ENCODE measurements at places on chromosomes 16 and 17.

GRCh38 chr16:51939378-51939871, 607.5 kb downstream of the TOX3 start:
- no peak for DNase-seq

GRCh38 chr17:13619462-13619861, 17.7 kb upstream of the HS3ST3A1 start:
- DNase-seq, result no peak

DNA sequence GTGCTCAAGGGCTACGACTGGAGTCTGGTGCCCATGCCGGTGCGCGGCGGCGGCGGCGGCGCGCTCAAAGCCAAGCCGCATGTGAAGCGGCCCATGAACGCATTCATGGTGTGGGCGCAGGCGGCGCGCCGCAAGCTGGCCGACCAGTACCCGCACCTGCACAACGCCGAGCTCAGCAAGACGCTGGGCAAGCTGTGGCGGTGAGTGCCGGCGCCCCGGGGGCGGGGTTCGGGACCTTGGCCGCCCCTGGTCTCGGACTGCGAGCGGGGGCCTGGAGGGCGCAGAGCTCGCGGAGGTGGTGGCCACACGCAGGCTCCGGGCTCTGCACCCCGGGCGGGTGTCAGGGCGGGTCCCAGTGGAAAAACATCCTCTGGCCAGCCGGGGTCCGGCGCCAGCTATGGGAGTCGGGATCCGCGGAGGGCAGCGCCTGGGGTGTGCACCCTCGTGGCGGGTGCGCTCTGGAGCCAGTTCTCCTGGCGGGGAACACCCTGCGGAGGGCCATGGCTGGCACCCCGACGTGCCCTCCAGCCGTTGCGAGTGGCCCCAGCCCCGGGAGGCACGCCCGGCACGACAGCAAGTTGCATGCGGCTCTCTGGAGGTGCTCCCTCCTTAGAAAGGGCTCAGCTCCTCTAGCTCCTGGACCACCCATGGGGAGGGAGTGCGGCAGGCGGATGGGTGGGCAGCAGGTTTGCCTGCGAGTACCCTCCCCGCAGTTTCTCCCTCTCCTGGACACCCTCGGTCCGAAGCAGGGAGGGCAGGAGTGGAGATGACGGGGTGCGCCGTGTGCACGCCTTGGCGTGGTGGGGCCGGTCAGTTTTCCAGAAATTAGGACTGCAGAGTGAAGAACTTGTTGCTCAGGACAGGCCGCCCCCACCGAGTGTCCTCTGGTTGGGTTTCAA, 824 bp downstream of the SOX8 start:
- no peak for DNase-seq

DNA sequence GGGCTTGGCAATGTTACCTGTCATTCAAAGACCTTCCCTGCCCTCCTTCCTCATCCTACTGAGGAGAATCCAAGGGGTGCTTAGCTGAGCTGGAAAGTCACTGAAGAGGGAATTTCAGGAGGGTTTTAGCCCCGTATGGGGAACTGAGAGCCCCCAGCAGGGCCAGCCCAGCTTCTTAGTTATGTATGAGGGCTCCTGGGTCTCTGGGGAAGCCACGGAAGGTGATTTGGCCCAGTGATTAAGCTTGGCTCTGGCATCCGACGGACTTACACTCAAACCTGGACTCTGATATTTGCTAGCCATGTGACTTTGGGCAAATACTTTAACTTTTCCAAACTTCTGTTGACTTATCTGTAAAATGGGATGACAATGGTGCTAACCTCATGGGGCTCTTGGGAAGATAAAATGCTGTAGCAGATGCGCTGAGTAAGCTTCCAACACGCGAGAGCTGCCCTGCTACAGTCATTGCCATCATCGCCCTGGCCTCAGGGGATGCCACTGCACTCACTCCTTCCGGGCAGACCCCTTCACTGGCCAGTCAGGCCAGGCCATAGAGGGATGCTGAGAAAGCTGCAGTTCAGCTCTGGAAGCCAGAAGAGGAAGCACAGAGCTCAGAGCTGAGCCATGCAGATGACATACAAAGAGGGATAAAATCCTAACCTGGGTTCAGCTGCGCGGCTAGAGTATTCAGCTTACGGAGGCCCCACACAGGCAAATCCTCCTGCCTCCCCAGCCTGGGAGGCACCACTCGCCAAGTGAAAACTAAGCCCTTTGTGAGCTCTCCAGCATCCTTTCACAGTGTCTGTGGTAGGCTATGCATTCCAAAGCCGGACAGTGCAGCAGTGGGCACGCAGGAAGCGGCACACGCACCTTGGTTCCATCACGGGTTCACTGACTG, 44.9 kb upstream of the PIK3R6 start:
- no peak for DNase-seq

DNA sequence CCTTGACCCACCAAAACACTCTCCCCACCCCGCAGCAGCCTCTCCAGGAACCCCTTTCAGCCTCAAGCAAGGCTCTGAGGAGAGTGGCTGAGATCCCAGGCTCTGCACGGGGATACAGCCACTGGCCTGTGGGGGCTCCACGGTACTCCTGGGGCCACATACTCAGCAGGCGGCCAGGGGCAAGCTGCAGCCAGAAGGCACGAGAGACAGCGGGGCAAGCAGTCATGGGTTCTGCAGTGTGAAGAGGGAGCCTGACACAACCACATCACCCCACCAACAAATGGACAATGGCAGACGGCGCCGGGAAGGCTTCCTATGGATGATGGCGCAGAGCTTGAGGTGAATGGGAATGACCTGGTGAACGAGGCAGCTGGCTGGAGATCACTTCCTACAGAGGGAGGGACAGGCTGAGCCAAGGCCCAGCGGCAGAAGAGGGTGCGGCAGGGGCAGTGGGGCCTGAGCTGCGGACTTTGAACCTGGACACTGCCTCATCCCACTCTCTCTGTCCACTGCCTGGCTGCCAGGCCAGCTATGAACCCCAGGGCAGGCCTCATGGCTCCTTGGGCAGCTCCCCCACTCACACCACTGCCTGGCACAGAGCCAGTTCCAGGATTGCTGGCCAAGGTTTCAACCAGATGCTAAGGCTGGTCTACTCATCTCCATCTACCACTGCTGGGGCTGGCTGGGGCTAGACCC, 10.8 kb upstream of the BCAR1 start:
- DNase-seq, result no peak

GRCh38 chr17:2295575-2295974, 8.0 kb downstream of the SMG6 start:
- DNase-seq, result no peak

DNA sequence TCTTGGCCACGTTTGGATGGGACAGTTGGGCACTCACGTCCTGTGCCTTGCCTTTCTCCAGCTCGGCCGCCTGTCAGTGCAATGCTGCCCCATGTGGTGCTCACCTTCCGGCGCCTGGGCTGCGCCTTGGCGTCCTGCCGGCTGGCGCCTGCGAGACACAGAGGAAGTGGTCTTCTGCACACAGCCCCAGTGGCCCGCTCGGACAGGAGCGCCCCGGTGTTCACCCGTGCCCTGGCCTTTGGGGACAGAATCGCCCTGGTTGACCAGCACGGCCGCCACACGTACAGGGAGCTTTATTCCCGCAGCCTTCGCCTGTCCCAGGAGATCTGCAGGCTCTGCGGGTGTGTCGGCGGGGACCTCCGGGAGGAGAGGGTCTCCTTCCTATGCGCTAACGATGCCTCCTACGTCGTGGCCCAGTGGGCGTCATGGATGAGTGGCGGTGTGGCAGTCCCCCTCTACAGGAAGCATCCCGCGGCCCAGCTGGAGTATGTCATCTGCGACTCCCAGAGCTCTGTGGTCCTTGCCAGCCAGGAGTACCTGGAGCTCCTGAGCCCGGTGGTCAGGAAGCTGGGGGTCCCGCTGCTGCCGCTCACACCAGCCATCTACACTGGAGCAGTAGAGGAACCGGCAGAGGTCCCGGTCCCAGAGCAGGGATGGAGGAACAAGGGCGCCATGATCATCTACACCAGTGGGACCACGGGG, 7.1 kb downstream of the ACSF3 start:
- DNase-seq, result no peak

DNA sequence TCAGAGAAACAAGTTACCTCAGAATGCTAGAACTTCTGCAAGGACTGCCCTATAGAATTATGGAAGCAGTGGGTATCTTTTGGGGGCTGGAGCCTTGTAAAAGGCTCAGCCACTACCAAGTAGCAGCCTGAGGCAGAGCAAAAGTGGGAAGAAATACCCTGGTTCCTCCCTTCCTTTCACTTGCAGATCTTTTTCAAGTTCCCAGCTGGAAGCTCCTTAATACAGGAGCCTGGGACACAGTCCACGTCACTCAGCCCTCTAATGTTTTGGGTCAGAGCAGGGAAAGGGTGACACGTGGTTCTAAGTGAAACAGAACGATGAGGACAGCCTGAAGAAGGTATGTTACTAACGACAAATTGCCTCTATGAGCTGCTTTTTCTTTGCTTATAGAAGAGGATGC, 93.1 kb downstream of the CNTNAP4 start:
- no peak for DNase-seq

DNA sequence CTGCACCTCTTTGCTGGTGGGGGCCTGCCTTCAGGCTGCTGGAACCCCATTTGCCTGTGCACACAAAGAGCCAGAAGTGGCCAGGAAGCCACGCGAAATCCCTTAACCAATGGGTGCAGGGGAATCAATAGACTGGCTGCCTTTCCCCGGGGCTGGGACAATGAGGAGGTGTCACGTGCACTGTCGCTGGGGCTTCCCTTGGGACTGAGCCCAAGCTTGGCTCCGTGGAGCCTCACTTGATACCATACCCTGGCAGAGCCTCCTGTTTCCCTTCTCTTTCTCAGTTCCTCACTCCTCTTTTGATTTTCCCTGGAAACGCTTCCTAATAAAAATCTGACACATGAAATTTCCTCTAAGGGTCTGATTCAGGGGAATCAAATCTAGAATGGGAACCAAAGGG, 38.8 kb upstream of the C16orf82 start:
- DNase-seq, result no peak

- no peak for DNase-seq
Observed at GRCh38 chr17:17851103-17852002, 14.6 kb upstream of the SREBF1 start.

GRCh38 chr17:39194089-39194984, 3.1 kb downstream of the CACNB1 start:
- DNase-seq, result peak; percentile 20

- no peak for DNase-seq
Observed at GRCh38 chr17:77196251-77196650, 55.5 kb downstream of the SEC14L1 start.

DNA sequence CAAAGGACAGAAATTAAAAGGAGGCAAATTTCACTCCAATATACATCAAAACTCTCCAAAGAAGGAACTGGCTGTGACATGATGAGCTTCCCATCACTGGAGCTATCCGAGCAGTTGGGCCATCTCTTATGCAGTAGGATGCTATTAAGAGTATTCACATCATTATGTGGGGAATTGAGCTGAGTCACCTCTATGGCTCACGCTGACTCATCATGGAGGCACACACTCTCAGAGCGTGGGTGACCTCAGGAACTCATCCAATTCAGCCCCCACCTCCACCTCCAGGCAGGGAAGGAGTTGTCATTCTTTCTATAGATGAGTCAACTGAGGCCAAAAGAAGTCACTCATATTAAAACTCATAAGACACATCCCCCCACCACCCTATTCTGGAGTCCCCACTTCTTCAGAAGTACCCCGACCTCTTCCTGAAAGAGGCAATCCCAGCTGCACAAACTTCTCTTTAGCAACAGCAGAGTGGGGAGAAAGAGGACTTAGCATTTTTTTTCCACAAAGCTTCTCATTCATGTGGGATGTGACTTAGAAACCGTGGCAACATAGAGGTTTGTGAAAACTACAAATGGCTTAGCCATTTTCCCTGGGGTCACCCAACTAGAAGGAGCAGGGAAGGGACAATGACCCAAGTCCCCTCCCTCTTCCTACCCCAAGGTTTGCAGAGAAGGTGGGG, 32.5 kb downstream of the ABCC12 start:
- peak; percentile 99 for DNase-seq

GRCh38 chr17:75601057-75601987, 13.7 kb downstream of the MYO15B start:
- DNase-seq, result no peak

DNA sequence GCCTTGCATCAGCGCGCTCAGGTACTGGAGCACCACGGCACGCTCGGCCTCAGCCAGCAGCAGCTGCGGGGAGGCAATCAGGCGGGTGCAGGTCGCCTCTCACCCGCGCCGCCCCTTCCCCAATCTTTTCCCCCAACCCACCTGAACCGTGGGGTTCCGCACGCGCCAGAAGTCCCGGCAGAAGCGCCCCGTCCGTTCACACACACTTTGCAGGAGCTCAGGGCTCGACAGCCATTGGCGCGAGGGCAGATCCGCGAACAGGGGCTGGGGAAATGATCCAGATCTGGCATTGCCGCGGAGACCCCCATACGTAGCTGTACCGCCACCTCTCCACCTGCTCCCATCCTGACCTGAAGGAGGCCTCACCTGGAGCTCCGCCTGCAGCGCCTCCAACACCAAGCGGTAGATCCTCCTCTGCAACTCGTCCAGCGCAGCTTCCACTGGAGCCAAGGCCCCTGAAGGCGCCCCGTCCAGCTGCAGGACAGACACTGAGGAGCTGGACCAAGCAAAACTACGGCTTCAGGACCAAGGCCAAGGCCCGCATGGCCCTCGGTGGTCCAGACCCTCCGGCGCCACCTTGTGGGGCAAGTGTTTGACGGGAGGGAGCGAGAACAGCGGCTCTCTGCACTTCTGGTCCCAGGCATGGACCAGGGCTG, 1.4 kb upstream of the MATCAP1 start:
- peak; percentile 58 for DNase-seq

- DNase-seq, result no peak
Observed at GRCh38 chr17:977166-977565, 2.4 kb downstream of the NXN start.

DNA sequence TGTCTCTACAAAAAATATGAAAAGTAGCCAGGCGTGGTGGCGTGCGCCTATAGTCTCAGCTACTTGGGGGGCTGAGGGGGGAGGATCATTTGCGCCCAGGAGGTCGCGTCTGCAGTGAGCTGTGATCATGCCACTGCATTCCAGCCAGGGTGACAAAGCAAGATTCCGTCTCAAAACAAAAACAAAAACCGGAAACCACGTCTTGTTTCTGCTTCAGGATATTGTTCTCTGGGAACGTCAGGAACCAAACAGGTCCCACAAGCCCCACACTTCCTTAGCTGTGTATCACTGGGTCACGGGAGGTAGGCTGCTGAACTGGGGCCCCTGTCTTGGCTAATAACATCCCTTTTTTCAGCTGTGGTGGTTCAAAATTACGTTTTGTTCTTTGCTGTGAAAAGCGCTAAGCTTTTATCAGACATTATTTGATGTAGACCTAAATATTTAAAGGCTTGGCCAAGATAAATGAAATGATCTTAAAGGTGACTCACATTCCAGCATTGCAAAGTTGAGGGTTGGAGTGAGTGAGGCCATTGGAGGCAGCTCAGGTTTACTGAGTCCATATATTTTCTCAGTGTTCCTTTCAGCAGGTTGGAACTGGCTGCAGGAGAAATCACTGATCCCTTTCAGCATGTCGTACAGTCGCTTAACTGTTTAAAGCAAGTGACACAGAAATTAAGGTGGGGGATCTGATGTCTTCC, 16.4 kb upstream of the SEC14L1 start:
- DNase-seq, result no peak

GRCh38 chr16:86089991-86090390, 191.0 kb downstream of the IRF8 start:
- DNase-seq, result no peak

DNA sequence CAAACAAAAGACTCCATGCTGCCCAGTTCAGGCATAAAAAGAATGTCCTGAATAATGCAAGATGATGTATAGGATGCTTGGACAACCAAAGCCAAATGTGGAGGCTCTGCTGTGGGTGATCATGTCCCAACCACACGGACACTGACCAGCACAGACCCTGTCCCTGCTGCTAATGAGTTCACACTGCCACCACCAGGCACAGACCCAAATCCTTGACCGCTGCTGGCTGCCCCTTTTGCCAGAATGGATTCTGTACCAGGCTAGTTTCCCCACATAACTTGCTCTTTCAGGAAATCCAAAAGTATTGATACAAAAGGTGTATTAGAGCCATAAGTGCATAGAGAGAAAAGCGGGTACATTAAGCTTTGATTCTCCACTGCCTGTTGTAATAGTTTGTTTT, 60.9 kb downstream of the XYLT1 start:
- no peak for DNase-seq
